ENCODE measurements at places on chromosomes 16 and 17. TPM values are rescaled to one million over a fixed set of nuclear protein-coding genes. Genes with fewer than 3 reads are reported as not detected.

Gene HBA2
- not detected for total RNA-seq

DNA sequence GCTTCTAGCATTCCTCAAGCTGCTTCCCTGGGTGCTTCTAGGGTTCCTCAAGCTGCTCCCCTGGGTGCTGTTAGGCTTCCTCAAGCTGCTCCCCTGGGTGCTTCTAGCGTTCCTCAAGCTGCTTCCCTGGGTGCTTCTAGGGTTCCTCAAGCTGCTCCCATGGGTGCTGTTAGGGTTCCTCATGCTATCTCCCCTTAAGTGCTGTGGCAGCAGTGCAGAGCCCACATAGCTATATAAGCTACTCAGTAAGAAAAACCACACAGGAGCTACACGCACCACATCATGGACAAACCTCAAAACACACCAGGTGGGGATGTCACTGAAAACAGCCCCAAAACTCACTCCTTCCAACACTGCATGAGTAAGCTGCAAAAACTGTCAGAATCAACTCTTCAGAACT is 35.2 kb downstream of the ANKRD11 start:
- no peak for DNase-seq

- no peak for DNase-seq
These were observed at the start of gene CDH3 for GRCh38 chr16:68644715-68645493. TSS of gene CDH3 (plus strand) at chr16:68645310. CDS start at chr16:68645380, 70 bp downstream.

DNA sequence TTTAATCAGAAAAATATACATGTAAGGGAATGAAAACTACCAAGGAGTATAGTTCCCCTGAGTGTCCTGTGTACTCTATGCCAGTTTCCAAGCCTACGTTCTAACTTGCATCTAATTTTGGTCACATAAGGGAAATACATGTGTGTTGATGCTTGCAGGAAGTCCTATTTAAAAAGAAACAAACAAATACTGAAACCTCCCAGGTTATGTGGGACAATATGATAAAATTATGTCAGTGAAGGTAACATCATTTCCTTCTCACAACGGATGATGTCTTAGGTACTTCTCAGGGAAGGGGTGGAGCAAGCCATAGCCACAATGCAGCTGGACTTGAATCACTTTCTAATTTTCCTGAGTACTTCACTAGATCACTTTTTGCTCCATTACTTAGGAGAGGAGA is 115.9 kb downstream of the ZFHX3 start:
- no peak for DNase-seq

Gene KRT36
- total RNA-seq, result not detected

DNA sequence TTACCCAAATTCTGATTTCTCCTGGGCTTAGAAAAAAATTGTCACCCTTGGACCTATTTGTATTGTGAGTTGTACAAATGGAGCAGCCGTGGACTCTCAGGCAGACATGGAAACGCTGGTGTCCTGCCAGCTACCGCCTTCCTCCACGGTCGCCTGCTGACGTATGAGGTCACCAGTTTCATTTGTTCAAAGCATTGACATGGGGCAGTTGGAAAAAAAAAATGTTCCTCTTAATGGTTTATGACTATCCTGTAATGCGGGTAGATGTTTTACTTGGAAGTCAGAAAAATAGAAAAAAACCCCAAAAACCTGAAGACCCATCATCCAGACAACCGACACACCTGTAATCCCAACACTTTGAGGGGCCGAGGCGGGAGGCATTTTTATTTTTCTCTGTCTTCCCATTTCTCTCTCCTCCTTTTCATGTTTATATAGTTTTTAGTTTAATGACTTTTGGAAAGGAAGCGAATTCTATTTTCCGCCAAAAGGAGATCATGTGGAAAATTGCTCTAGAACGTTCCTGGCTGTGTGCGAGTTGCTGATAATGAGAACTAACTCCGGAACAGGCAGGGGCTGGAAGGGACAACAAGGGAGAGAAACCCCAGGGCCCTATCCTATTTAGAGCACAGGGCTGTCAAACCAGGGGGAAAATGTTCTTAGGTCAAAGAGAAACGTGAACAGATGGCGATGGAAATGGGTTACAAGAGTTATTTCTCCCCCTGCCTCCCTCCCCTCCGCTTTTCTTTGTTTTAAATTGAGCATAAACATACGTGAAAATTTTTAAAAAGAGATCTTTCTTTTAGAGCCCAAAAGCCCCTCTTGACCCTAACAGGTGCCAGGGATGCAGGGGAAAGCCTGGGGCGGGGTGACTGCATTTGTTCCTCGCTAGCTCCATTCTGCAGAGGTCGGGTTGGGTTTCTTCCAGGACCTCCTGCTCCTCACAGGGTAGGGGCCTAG is 13.7 kb downstream of the DNAH17 start:
- no peak for DNase-seq

Gene CPHXL2
- not detected for total RNA-seq

Gene OSGIN1
- total RNA-seq, result 1.7 TPM

DNA sequence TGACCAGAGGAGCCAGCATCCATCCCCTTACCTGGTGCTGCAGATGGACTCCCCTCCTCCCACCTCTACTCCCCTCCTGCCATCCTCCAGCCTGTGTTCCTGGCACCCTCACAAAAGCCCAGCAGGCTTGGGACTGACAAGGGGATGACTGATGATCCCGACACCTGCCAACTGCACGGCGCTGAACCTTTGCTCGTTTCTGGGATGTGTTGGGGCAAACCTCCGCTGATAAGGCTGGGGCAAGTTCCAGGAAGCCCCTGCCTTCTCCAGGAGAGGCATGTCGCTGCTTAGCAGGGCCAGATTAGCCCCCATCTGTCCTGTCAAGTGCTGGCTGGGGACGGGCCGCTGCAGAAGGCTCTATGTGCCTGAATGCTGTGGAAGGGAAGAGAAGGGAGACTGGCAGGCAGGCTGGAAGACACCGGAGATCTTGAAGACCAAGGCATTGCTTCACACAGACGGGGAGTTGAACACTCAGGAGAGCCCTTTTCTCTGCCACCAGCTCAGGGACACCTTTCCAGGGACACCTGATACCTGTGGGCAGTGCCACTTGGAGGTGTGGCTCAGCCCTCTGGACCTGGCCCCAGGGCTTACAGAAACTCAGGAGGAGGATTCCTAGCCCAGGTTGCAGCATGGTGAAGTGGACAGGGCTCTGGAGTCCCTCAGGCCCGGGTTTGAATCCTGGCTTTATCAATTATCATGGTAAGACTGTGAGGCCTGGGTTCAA is 973 bp upstream of the KRT15 start:
- no peak for DNase-seq

Gene RNF112
- total RNA-seq, result not detected

Gene ZPBP2
- not detected for total RNA-seq

DNA sequence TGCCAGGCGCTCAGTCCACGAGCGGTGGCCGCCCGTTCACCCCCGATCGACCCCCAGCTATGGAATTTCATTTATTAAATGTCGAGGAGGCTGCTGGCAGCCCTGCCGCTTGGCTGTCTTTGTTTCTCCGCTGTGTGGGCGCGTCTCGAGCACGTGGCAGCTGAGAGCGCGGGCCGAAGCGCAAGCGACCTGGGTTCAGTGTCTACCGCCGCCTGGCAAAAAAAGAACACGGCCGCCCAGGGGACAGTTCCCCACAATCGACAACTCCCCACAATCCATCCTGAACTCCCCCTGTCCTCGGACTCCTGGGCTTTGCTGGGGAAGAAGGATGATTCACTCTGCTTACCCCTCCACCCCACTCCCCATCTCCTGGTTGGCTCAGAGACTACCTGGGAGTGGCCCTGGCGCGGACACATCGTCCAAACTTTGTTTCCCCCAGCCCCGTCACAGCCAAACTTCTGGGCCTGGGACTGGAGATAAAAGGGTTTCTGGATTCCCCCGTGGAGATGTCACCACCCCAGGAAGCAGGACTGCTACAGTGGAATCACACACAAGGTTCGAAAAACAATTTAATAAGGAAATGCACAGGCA is 1.7 kb upstream of the ANKRD13B start:
- no peak for DNase-seq

GRCh38 chr16:52095471-52095870 is 451.5 kb downstream of the TOX3 start:
- DNase-seq, result no peak

Gene UNC45B
- total RNA-seq, result not detected

GRCh38 chr16:6153901-6154300 is 1056.3 kb upstream of the EEF2KMT start:
- DNase-seq, result no peak

- DNase-seq, result no peak
These were observed 61.4 kb downstream of the SRCIN1 start for GRCh38 chr17:38544175-38544838.

- peak; percentile 56 for DNase-seq
These were observed 27.8 kb upstream of the MRTFB start for GRCh38 chr16:14043278-14043677.

Gene NOS2
- not detected for total RNA-seq

DNA sequence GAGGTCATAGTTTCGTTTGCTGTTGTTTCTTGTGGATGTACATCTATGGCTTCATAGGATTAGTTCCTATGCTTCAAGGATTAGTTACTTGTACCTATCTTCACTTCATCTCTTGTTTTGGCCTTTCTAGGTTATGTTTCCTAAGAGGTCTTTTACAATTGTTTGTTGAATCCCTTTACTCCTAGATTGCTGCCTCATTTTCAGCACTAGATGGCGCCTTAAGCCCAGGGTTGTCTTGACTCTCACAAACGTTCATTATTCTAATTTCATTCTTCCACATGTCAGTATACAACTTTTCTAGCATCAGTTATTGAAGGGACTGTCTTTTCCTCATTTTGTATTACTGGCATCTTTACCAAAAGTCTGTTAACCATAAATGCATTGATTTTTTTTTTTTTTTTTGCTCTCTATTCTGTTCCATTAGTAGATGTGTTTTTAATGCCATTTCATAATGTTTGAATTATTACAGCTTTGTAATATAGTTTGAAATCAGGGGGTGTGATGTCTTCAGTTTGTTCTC is 45.0 kb upstream of the NACA2 start:
- DNase-seq, result peak; percentile 56

DNA sequence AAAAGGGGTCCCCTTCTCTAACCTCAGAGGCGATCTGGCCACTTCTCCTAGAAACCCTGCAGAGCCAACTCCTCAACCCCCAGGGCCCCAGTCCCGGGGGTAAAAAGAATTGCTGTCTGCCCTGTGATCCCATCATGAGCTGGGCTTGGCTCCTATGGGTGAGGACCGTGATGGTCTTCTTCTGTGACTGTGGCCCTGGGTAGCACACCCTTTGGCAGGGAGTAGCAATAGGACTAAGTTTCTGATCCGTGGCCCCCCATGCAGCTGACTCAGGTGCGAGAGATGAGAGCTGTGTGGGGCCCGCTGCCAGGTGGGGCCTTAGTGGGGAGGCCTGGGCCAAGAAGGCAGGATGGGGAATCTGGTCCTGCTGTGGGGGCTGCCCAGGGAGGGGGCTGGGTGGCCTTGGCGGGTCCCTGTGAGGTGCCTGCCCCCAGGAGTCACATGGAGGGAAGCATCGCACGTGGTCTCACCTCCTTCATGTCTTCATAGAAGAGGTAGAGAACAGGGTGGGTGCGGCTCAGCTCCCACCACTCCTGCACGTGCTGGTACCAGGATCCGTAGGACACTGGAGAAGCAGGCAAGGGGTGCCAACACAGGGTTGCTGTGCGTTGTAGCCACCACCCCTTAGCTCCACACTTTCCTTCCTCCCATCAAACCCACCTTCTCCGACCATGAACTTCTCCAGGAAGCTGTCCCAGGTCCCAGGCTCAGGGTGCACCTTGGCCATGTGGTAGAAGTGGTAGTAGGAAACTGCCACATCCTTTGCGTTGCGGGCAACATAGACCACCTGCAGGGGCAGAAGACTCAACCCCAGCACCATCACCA is 3.3 kb downstream of the SULT1A1 start:
- no peak for DNase-seq

Gene GPR179
- not detected for total RNA-seq

GRCh38 chr16:78925083-78925767 is 675.3 kb downstream of the MAF start:
- no peak for DNase-seq

Gene DNASE1L2
- 1.4 TPM for total RNA-seq

DNA sequence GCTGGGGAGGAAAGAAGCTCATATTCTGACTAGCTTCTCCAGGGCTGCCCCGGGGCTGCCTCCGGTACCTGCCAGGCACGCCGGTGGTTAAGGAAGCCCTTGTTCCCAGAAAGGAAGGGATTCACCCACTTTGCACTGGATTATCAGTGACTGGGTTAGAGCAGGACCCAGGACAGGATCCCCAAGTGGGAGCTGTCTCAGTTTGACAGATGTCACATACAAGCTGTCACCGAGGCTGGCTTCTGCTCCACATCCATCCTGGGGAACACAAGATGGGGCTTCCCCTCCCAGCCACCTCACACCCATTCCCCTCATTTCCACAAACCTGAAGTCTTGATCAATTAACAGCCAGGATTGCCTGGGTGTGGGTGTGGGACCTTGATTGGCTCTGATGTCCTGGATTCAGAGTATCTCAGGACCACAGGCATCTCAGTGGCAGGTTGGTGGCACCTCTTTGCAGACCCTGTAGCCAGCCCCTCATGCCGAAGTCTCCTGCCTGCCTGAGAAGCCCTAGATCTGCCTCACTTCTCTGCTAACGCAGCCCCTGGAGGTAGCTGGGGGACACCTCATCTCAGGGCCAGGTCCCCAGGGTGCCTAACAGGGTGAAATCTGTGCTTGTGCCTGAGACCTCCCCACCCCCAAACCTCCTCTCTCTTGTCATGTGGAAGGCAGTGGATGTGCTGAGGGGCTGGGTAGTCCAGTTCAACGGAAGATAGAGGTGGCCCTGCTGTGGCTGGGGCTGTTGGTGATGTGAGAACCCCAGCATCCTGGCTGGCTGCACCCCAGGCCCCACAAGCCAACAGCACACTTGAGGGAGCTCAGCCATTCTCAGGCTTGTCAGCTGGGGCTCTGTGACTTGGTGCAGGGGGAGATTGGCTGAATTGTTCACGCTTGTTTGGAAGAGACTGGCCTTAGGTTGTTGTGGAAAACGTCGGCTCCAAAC is 1.4 kb downstream of the CACNG5 start:
- DNase-seq, result no peak

DNA sequence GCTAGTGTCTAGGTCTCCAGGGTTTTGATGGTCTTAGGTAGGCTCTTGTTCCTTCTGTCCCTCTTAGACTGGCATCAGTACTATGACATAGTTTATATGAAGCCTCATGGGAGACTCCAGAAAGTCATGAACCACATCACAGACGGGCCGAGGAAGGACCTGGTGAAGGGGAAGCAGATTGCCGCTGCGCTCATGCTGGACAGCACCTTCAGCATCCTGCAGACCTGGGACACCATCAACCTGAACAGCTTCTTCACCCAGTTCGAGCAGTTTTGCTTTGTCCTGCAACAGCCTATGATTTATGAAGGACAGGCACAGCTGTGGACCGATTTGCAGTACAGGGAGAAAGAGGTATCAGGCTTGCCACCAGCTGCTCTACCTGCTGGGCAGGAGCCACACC is 34.0 kb downstream of the RNF213 start:
- no peak for DNase-seq

Gene TMEM98
- 118 TPM for total RNA-seq

GRCh38 chr16:11507350-11507749 is 79.4 kb downstream of the LITAF start:
- no peak for DNase-seq

Measured in SJSA1 (cell line).